Fibroblast of skin of back (primary cell): ENCODE measurements at places on chromosomes 13 and 19.

DNA sequence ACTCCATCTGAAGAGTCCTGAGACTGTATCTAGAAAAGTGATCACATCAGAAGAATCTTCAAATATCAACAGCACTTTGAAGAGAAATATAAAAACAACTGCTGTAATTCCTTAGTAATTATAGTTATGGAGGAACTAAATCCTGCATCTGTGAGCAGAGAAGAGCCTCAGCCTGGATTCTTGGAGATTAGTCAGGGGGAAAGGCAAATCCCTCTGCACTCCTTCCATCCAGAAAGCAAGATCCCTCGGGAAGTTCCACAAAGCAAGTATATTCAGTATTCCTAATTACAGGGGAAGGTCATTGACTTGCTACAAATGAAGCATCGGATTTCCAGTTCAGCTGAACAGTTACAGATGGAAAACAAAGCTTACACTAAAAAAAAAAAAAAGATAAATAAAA lies 256.6 kb upstream of the IPO5 start:
- no peak for DNase-seq

GRCh38 chr13:46844431-46844830 lies 47.5 kb upstream of the ESD start:
- DNase-seq = no peak

- DNase-seq = no peak
These were observed 222.8 kb downstream of the NDFIP2 start for GRCh38 chr13:79703772-79704171.

- DNase-seq = no peak
These were observed 236.8 kb downstream of the LMO7 start for GRCh38 chr13:75872980-75873379.

GRCh38 chr13:98171900-98172589 lies 5.0 kb downstream of the RNF113B start:
- DNase-seq = peak; percentile 83

DNA sequence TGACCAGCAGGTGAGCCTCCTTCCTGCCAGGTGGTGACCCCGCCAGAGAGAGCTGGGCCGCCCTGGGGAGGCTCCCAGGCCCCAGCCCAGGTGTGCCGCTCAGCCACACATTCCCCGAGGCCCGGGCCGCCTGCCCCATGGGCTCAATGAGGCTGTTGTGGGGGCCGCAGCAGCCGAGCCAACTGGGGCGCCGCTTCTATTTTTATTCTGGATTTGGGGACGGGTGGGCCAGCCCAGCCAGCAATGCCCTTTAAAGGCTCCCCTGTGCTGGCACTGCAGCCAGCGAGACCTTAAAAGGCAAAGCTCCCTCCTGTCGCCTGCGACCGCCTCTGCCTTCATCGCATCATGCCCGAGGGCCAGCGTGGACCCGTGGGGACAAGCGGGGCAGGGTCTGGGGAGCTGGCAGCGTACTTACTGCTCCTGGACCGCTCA lies 17.7 kb upstream of the CRTC1 start:
- no peak for DNase-seq

- DNase-seq = no peak
These were observed 5.7 kb upstream of the GARIN5A start for GRCh38 chr19:50482271-50482855.

DNA sequence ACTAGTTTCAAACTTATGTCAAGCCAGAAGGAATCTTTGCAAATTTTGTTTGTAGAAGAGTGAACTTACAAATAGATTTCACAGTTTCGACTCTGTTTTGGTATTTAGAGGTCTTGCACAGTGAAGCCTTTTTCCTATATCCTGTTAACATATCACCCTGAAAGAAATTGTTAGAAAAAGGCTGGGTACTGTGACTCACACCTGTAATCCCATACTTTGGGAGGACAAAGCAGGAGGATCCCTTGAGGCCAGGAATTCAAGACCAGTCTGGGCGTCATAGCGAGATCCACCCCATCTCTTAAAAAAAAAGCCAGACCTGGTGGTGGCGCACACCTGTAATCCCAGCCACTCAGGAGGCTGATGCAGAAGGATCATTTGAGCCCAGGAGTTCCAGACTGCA lies 224.0 kb downstream of the GGACT start:
- no peak for DNase-seq

DNA sequence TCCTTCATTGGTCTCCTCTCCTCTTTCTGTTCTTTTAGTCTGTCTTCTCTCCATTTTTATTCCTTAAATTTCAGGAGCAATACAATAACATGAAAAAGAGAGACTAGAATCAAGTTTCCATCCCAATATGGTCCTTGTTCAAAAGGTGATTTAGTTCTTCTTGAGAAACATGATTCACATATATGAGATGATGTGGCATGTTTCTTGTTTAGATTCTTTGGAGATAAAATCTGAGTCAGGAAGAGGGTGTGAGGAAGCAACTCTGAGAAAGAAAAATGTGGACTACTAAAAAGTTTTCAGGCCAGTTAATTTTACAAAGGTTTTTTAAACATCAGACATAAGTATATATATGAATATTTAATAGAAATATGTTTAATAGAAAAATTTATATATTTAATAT lies 231.4 kb downstream of the OXGR1 start:
- no peak for DNase-seq
